Calu3 (cell line): ENCODE measurements at places on chromosomes 12 and 14. TPM values are rescaled to one million over a fixed set of nuclear protein-coding genes. Genes with fewer than 3 reads are reported as not detected.

DNA sequence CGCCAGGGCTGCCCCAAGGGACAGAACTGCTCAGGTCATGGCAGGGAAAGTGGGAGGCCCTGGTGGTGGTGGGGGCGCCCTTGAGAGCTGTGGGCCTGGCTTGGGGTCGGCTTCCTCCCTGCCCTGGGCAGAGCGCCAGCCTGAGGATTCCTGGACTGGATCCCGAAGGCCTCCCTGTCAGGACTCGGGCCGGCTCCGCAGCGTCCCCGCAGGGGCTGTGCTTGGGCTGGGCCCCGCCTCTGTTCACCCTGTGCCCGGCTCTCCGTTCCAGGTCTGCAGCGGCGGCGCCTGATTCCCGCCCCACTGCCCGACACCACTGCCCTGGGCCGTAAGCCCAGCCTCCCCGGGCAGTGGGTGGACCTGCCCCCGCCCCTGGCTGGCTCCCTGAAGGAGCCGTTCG is 39.9 kb downstream of the KIF26A start:
- no peak for DNase-seq

DNA sequence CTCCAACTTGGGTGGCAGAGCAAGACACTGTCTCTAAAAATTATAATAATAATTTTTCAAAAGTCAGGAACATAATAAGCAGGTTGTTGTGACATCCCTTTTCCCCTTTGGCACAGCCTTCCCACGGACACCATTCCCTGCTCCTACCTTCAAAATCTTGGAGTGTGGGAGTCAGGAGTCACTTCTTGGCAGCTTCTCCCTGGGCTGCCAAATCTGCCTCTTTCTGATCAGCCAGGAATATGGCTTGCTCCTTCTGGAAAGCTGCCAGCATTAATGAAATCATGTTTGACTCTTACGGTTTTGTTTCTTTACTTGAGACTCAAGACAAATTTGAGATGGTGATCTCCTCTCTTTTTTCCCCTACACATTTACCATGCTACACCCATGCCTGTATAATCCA is 391.4 kb upstream of the SYT1 start:
- no peak for DNase-seq

Gene ENDOU
- total RNA-seq, result 0.42 TPM in 1 of 2 replicates, not detected in the other

- DNase-seq, result no peak
Measured at GRCh38 chr12:96472384-96472783, 17.0 kb upstream of the CFAP54 start.

- DNase-seq, result no peak
Measured at GRCh38 chr12:91261820-91262676, 79.4 kb upstream of the DCN start.

GRCh38 chr12:57205186-57205585 is 11.4 kb upstream of the NXPH4 start:
- no peak for DNase-seq

DNA sequence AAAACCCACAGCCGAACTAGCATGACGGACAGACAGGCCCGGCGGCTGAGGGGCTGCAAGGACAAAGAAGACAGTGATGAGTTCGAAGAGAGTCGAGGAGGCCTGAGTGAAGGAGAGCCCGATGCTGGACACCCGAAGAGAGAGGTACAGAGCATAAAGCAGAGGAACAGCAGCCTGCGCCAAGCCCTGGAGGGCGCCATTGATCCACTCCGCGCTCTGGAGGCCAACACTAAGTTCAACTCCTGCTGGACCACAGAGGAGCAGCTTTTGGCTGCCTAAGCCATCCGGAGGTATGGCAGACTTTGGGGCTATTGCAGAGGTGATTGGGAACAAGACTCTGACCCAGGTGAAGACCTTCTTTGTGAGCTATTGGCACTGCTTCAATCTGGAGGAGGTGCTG is 7.8 kb upstream of the PLXNC1 start:
- DNase-seq, result no peak

- no peak for DNase-seq
Measured at GRCh38 chr12:129949651-129950050, 45.8 kb upstream of the TMEM132D start.

Gene DIO2
- 0.05 and 0.38 TPM in 2 replicates for total RNA-seq

Gene VTI1B
- total RNA-seq, result 70.3 and 75.5 TPM in 2 replicates

GRCh38 chr12:104538891-104539462 is 82.2 kb downstream of the CHST11 start:
- DNase-seq, result no peak

DNA sequence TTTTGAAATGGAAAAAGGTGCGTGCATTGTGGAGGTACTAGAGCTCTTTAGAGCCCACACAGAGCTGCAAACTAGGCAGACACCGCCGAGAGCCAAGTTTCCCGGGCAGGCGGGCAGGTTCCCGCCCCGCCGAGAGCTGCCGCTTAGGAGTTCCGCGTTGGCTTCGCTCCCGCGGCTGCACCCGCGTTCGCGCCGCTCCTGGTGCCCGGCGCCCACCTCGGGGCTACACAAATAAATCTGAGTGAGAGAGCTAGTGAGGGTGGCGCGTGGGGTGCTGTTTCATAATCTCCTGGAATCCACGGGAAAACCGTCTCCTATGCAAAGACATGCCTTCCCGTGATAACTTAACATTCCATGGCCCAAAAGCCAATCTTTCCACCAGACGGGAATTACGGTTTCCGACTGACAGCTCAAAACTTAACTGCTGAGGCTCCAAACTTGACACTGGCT is 645 bp downstream of the KITLG start:
- DNase-seq, result peak; percentile 52

Gene USP15
- 66.1 and 82.4 TPM in 2 replicates for total RNA-seq

Gene UNC79
- 0.07 TPM in 1 of 2 replicates, not detected in the other for total RNA-seq

Gene DAZAP2
- 96.3 and 103 TPM in 2 replicates for total RNA-seq

- no peak for DNase-seq
Measured at GRCh38 chr14:27164139-27164538, 566.3 kb upstream of the NOVA1 start.

DNA sequence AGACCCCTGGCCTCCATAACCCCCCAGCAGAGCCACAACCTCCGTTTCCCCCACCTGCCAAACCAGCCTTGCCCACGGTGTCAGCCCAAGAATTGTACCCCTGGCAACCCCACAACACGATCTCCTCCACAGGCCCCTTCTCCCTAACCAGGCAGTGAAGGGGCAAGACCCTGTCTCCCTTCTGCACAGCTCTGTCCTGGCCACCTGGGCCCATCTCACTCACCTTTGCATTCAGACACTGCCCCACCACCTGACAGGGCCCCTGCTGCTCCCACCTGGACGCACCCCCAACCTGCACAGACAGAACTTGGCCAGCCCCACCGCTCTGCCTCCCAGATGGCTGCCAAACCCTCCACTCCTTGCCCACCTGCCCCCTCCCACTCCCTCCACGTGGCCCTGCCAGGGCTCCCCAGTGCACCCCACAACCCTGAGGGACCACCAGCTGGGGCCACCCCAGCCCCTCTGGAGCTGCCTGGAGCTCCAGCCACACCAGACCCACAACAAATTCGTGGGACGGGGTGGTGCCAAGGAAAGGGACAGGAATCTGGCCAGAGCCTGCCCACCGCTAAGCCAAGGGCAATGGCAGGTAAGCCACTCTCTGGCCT is 11.8 kb downstream of the AHNAK2 start:
- no peak for DNase-seq

- no peak for DNase-seq
Measured at GRCh38 chr12:54225666-54226065, 36.9 kb upstream of the SMUG1 start.

- DNase-seq, result no peak
Measured at GRCh38 chr12:123445388-123446332, 9.2 kb upstream of the RILPL2 start.

GRCh38 chr14:24785698-24786097 is 151.7 kb upstream of the GZMB start:
- no peak for DNase-seq

- no peak for DNase-seq
Measured at GRCh38 chr12:102167821-102168604, 29.6 kb downstream of the PMCH start.

DNA sequence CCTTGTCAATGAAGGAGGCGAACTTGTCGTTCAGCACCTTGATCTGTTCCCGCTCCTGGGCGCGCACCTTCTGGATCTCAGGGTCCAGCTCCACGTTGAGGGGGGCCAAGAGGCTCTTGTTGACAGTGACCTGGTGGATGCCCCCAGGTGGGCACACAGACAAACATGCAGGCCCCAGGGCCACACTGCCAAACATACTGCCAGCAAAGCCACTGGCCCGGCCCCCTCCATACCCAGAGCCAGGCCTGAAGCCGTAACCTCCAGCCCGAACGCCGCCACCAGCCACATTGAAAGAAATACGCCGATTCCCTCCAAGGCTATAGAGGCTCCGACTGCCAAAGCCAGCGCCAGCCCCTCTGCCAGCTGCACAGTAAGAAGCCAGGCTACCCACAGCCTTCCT is 337 bp downstream of the KRT74 start:
- no peak for DNase-seq

- DNase-seq, result no peak
Measured at GRCh38 chr14:51095854-51096823, 1.2 kb upstream of the TRIM9 start.

DNA sequence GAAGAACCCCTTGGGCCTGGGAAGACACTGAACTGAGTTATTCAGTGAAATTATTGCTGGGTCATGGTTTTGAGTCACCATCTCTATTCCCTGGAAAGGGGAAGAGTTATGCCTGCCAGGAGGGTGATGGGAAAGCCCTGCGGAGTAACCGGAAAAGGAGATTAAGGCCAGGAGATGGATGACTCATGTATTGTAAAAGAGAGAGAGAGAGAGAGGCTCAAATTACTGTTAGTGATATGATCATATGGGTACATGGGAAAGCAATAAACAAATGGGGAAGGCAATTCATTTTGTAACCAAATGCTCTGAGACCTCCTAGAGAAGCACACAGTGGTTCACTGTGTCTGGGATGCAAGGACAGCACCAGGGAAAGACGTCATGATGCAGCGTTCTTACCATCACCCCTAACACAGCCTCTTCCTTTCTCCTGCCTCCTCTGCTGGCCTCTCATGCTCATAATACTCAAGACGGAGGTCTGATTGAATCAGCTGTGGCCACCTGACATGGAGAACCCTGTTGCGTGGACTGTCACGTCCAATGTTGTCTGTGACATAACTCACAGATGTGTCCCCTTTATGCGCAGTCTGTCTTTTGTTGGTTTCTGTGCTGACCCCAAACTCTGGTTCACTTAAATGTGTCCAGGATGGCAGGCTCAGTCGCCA is 243.7 kb downstream of the TMEM132D start:
- DNase-seq, result no peak

DNA sequence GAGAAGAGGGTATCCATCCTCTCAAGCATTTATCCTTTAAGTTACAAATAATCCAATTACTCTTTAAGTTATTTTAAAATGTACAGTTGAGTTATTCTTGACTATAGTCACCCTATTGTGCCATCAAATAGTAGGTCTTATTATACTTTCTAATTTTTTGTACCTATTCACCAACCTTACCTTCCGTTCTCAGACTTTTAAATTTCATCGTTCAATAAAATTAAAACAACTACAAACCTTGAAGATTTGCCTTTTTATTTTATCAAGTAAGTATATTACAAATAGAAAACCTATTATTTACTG is 972 bp upstream of the DCTN2 start:
- DNase-seq, result no peak

- no peak for DNase-seq
Measured at GRCh38 chr12:93751864-93752610, 74.9 kb downstream of the CRADD start.
